ENCODE measurements at places on chromosomes 3 and 15. TPM values are rescaled to one million over a fixed set of nuclear protein-coding genes. Genes with fewer than 3 reads are reported as not detected.

TYRO3 gene
- 5.4 TPM for total RNA-seq

EFCC1 gene
- 1.4 TPM for total RNA-seq

SERPINI2 gene
- not detected for total RNA-seq

MNS1 gene
- 0.28 TPM for total RNA-seq

ZMYND10 gene
- total RNA-seq: not detected

IMPDH2 gene
- 56.0 TPM for total RNA-seq

MESD gene
- 39.0 TPM for total RNA-seq

PSTPIP1 gene
- total RNA-seq: 24.5 TPM

PTH1R gene
- 8.9 TPM for total RNA-seq

PTX3 gene
- 175 TPM for total RNA-seq

RPUSD2 gene
- total RNA-seq: 9.8 TPM

- H3K27ac ChIP-seq: no peak overlapping the region
- H3K4me1 ChIP-seq: no peaks in the 10 kb centered on the region
- H3K4me3 ChIP-seq: no peak overlapping the region
- no peaks in the 10 kb centered on the region for H3K27me3 ChIP-seq
- H3K36me3 ChIP-seq: no peaks in the 10 kb centered on the region
Measured at GRCh38 chr3:123543950-123544349, 40.9 kb downstream of the HACD2 start.

GRCh38 chr3:184715943-184716621 lies 4.2 kb upstream of the MAGEF1 start:
- H3K36me3 ChIP-seq: no peaks in the 10 kb centered on the region
- H3K4me1 ChIP-seq: peaks cover 4% of the 10 kb centered on the region
- no peak overlapping the region for H3K4me3 ChIP-seq

GRCh38 chr3:184320104-184320445 lies 5.7 kb downstream of the EIF4G1 start:
- H3K27ac ChIP-seq: peak overlapping the region; percentile 63
- H3K36me3 ChIP-seq: peaks cover 46% of the 10 kb centered on the region
- H3K27me3 ChIP-seq: no peaks in the 10 kb centered on the region

- no peaks in the 10 kb centered on the region for H3K27me3 ChIP-seq
- no peak for DNase-seq
- no peak overlapping the region for H3K4me3 ChIP-seq
- H3K27ac ChIP-seq: no peak overlapping the region
Measured at GRCh38 chr3:8581806-8582445, 62.7 kb downstream of the SSUH2 start.

DNA sequence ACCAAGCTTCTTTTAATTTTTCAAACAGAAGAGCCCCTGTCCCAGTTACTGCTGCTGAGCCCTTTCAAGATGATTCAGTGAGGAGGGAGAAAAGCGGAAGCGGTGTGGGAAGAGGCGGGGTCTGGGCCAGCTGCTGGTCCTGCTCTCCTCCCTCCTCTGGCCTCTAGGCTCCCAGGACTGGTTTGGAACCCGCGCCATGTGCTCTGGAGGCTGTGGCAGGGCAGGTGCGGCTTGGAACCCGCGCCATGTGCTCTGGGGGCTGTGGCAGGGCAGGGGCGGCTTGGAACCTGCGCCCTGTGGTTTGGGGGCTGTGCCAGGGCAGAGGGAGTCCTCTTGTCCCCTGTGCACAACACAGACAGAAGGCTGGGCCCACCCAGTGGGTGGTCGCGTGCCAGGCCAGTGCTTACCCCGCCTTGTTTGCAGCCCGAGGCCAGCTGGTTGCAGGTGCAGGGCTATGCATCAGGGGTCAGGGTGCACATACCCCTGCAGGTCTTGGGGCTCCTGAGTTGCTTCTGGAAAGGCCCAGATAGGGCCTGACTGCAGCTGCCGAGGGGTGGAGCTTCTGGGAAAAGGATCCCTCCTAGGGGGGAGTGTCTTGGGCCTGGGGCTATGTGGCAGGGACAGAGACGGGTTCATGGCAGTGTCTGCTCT lies 12.2 kb downstream of the ALG1L2 start:
- no peaks in the 10 kb centered on the region for H3K4me1 ChIP-seq
- no peak overlapping the region for H3K27ac ChIP-seq
- DNase-seq: no peak
- H3K27me3 ChIP-seq: no peaks in the 10 kb centered on the region
- no peak overlapping the region for H3K4me3 ChIP-seq

- no peaks in the 10 kb centered on the region for H3K27me3 ChIP-seq
- DNase-seq: no peak
- H3K36me3 ChIP-seq: no peaks in the 10 kb centered on the region
- H3K4me1 ChIP-seq: no peaks in the 10 kb centered on the region
- no peak overlapping the region for H3K4me3 ChIP-seq
Measured at GRCh38 chr15:40430271-40430805, 10.4 kb upstream of the BAHD1 start.

GRCh38 chr3:119524931-119525662 lies 26.8 kb downstream of the TIMMDC1 start:
- DNase-seq: no peak
- H3K36me3 ChIP-seq: no peaks in the 10 kb centered on the region
- no peaks in the 10 kb centered on the region for H3K27me3 ChIP-seq
- H3K4me3 ChIP-seq: no peak overlapping the region
- no peaks in the 10 kb centered on the region for H3K4me1 ChIP-seq

GRCh38 chr3:127789990-127790881 lies 32.1 kb downstream of the MGLL start:
- H3K4me3 ChIP-seq: no peak overlapping the region
- peak overlapping the region; percentile 27 for H3K27ac ChIP-seq

DNA sequence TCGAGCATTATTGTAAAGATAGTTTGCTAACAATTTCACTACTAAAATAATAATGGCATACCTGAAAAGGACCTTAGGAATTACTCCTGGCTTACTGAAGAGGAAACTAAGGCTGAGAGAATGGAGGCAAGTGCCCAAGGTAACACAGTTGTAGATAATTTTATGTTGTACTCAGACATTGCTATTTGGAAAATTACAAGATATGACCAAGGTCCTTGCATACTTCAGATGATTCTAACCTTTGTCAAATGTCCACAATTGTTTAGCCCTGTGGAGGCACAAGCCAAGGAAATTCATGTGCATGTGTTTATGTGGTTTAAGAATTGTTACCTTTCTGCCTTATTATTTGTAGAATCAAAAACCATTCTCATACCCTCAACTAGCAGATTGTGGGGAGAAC lies 105.7 kb downstream of the TUSC7 start:
- no peaks in the 10 kb centered on the region for H3K4me1 ChIP-seq
- no peak for DNase-seq
- H3K36me3 ChIP-seq: no peaks in the 10 kb centered on the region
- no peak overlapping the region for H3K27ac ChIP-seq
- H3K27me3 ChIP-seq: no peaks in the 10 kb centered on the region

DNA sequence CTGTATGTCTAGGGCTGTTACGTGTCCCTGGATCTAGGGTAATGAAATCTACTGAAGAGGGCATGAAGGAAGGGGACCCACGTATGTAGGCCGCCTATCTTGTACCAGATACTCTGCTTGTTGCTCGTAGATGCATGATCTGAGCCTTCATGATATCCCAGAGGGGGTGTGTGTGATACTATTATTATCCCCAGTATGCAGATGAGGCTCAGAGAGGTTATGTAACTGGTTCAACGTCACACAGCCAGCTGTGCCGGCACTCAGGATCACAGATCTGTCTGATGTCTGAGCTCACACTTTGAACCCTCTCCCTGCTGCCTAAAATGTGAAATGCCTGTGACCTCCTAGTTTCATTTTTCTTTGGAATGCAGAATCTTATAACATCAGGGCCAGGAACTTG lies 36.2 kb upstream of the SEC13 start:
- H3K4me1 ChIP-seq: peaks cover 3% of the 10 kb centered on the region
- no peak overlapping the region for H3K4me3 ChIP-seq
- H3K36me3 ChIP-seq: no peaks in the 10 kb centered on the region
- no peak for DNase-seq
- no peak overlapping the region for H3K27ac ChIP-seq

GRCh38 chr15:66631616-66632263 lies 65.9 kb upstream of the LCTL start:
- H3K27me3 ChIP-seq: no peaks in the 10 kb centered on the region
- no peak overlapping the region for H3K27ac ChIP-seq
- H3K4me1 ChIP-seq: peaks cover 9% of the 10 kb centered on the region
- H3K36me3 ChIP-seq: no peaks in the 10 kb centered on the region
- DNase-seq: no peak
- H3K4me3 ChIP-seq: no peak overlapping the region

- no peak overlapping the region for H3K4me3 ChIP-seq
- no peaks in the 10 kb centered on the region for H3K4me1 ChIP-seq
- no peak for DNase-seq
Measured at GRCh38 chr3:148453781-148454191, 243.9 kb upstream of the AGTR1 start.

DNA sequence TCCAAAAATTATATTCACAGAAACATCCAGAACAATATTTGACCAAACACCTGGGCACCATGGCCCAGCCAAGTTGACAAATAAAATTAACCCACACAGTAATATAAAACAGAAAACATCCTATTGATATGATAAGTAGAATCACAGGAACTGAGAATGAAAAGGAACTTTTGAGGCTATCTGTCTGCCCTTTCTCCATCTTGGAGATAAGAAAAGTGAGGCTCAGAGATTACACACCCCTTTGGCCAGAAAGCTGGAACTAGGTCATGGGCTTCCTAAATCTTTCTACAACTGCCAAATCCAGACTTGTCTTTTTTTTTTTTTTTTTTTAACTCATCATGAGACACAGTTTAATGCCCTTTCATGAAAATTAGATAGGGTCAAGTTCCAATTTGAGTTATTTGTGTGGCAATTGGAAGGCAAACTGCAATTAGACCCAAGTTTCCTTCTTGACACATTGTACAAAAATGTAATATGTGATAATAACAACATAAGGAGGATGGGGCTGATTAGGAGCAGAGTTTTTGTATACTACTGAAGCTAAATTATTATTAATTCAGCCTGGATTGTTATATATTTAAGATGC lies 137.2 kb downstream of the RPL22L1 start:
- no peak overlapping the region for H3K27ac ChIP-seq
- H3K4me1 ChIP-seq: peaks cover 8% of the 10 kb centered on the region
- DNase-seq: no peak
- no peaks in the 10 kb centered on the region for H3K36me3 ChIP-seq
- no peaks in the 10 kb centered on the region for H3K27me3 ChIP-seq
- no peak overlapping the region for H3K4me3 ChIP-seq

DNA sequence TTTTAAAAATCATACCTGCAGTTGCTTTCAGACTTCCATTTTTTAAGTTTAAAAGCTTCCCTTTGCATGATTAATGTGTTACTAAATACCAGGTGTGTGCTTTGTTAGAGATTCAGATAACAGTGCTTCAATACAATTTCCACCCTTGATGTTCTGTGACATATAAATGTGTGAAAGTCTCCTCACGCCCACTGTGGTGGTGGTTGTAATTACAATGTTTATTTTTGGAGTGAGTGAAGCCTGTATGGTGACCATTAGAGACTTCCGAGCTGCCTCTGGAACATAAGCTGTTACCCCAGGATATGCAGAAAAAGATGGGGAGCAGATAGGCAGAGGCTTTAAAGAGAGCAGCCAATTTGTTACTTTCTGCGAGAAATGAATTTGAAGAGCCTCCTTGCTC lies 57.2 kb downstream of the P3H2 start:
- H3K36me3 ChIP-seq: no peaks in the 10 kb centered on the region
- H3K4me1 ChIP-seq: no peaks in the 10 kb centered on the region
- H3K4me3 ChIP-seq: no peak overlapping the region

DNA sequence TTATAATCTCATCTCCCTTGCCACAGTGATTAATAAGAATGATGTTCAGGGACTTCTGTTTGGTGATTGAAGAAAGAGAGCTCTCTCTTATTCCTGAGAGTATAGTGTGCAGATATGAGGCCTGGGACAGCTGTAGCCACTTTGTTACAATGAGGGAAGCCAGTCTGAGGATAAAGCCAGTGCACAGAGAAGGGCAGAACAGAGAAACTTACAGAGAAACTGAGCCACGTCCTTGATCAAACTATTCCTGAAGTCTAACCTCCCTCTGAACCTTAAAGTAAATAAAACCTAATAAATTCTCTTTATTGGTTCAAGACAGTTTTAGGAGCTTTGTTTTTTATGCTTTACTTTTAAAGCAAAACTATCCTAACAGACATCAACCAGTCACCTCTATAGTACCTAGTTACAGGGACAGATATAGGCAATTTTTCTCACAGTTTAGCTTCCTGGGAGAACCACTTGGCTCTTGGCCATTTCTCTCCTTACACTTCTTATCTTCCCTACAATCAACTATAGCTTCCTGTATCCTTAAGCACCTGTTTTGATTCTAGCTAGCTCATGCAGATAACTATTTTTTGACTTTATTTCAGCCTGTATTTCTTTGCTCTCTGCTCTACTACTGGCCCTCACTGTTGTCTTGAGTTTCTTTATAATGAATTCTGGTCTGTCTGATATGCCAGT lies 284.4 kb downstream of the SHQ1 start:
- no peak for DNase-seq
- no peaks in the 10 kb centered on the region for H3K36me3 ChIP-seq
- no peak overlapping the region for H3K27ac ChIP-seq

DNA sequence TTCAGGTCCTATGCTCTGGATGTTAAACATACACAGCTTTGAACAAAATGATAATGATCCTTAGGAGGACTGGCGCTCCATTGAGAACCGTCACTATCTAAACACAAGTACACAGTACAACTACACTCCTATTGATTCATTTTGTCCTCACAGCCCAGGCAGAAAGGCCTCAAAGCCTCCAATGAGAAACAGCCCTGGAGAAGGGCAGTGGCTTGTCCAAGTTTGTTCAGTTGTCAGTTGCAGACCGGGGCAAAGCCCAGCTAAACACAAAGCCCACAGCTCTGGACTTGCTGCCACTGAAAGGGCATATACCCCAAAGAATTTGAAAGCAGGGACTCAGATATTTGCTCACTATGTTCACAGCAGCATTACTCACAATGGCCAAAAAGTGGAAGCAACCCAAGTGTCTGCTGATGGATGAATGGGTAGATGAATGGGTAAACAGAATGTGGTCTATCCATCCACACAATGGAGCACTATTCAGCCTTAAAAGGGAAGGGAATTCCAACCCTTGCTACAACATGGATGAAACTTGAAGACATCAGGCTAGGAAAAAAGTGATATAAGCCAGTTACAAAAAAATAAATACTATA lies 34.7 kb downstream of the NUP210 start:
- no peak overlapping the region for H3K4me3 ChIP-seq
- no peak overlapping the region for H3K27ac ChIP-seq
- no peaks in the 10 kb centered on the region for H3K36me3 ChIP-seq

- no peaks in the 10 kb centered on the region for H3K36me3 ChIP-seq
- peaks cover 20% of the 10 kb centered on the region for H3K4me1 ChIP-seq
- H3K27ac ChIP-seq: peak overlapping the region; percentile 31
Measured at GRCh38 chr15:66921319-66921915, 144.0 kb upstream of the SMAD3 start.

GRCh38 chr15:60763688-60764087 lies 284.7 kb upstream of the ICE2 start:
- no peaks in the 10 kb centered on the region for H3K36me3 ChIP-seq
- no peak overlapping the region for H3K27ac ChIP-seq
- DNase-seq: no peak
- no peaks in the 10 kb centered on the region for H3K27me3 ChIP-seq
- no peak overlapping the region for H3K4me3 ChIP-seq

- no peak overlapping the region for H3K4me3 ChIP-seq
- no peaks in the 10 kb centered on the region for H3K4me1 ChIP-seq
- no peaks in the 10 kb centered on the region for H3K36me3 ChIP-seq
Measured at GRCh38 chr3:158961471-158961870, 159.6 kb downstream of the MFSD1 start.

All from thoracic aorta (tissue), 2 donors.